ENCODE measurements at places on chromosomes 5 and 9. TPM values are rescaled to one million over a fixed set of nuclear protein-coding genes. Genes with fewer than 3 reads are reported as not detected.

The FAM81B gene
- total RNA-seq = not detected

The CCDC180 gene
- total RNA-seq = 6.2 TPM

The MEIKIN gene
- total RNA-seq = not detected

DNA sequence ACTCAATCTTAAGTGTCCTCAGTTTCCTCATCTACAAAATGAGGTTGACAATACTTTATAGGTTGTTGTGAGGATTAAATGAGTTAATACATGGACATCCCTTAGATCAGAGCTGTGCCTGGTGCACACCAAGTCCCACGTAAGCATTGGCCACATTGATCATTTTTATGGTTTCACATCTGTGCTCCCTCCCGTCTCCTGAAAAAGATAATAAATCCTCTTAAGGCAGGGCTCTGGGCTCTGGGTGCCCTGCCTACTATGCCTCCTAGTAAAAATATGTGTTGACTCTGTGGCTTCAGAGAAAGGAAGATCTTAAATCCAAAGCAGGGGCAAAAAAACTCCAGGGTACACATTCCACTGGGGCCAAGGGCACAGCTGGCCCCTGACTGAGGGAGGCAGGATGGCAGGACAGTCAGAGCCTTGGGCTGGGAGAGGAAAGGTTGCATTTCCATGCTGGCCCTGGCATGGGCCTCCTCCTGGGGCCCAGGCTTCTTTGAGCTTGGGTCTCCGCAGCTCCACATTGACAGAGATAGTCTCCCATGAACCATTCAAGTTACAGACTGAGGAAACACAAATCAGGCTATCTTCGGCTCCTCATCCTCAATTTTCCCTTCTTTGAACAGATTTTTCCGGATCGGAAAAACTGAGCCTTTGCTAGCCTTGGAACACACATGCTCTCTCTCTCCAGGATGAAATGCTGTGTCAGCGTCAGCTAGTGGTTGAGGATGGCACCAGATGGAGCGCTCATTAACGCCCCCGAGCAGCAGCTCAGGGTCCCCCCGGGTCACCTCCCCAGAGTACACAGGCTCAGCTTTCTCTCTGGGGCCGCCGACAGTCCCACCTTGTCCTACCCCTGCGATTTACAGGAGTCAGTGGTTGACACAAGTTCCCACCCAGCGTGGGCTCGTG is 22.4 kb upstream of the KIF12 start:
- H3K36me3 ChIP-seq = no peaks in the 10 kb centered on the region
- no peak overlapping the region for H3K4me3 ChIP-seq
- peaks cover 14% of the 10 kb centered on the region for H3K4me1 ChIP-seq
- DNase-seq = peak; percentile 56
- H3K27ac ChIP-seq = no peak overlapping the region

- peaks cover 3% of the 10 kb centered on the region for H3K4me1 ChIP-seq
- H3K27ac ChIP-seq = no peak overlapping the region
- DNase-seq = no peak
- H3K4me3 ChIP-seq = no peak overlapping the region
- no peaks in the 10 kb centered on the region for H3K27me3 ChIP-seq
Measured at GRCh38 chr9:113966394-113966793, 90.3 kb downstream of the ZNF618 start.
